ENCODE measurements at places on chromosomes 1 and 21.
A peak's percentile ranks its signal among the peaks of the same experiment; 100 is the strongest.

- DNase-seq: peak; percentile 42
These were observed 22.2 kb upstream of the HPDL start for GRCh38 chr1:45304311-45305081.

DNA sequence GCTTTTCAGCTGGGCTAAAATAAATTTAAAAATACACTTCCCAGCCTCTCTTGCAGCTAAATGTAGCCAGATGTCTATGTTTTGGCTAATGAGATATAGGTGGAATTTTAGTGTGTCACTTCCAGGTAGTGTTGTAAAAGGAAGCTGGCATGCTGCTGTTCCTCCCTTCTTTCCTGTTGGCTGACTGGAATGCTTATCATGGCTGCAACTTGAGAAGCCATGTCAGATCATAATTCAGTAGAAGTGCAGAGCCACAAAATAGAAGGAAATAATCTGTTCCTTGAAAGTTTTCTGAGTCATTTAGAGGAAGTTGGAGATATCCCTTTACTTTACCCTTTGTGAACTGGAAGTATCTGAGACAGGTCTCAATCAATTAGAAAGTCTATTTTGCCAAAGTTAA is 10.9 kb upstream of the RBM15 start:
- no peak for DNase-seq

- DNase-seq: no peak
These were observed 9.8 kb downstream of the ABCA4 start for GRCh38 chr1:94110946-94111740.

DNA sequence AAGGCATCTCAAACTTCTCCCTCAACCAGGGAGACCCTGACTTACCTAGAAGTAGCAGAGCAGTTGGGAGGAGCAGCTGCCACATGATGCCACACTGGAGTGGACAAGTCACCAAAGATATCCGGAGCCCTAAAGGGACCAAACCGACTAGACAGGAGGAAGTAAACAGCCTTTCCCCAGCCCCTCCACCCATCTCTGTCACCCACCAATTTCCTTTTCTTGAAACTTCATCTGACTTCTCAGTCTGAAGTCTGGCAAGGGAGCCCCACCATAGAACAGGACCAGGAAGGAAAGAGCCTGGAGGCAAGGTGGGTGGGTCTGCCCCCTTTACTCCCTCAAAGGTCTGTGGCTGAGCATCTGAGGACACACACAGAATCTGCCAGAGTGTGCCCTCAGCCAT is at the start of gene FCGR3A:
TSS of gene FCGR3A (minus strand) at position 167 of the 400 bp plus-strand sequence. CDS start at position 85, 82 bp downstream.
- DNase-seq: no peak

DNA sequence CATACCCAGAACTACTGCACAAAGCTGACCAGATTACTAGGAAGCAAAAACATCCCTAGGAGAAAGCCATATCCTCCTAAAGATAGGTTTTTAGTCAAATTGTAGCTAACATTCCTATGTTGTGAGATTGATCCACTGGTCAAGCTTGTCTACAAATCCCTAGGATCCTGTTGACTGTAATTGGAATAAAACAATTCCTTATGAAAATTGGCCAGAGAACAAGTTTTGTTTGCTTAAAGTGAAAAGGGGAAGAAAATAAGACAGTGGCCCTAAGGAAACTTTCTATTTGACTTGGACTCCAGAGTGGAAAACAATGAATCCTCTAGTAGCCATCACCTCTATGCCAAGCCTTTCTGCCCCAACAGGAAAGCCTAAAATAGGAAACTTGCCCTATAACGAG is 645.2 kb upstream of the USP24 start:
- DNase-seq: no peak

- peak; percentile 15 for DNase-seq
These were observed 6.4 kb downstream of the TCHH start for GRCh38 chr1:152108882-152109222.

DNA sequence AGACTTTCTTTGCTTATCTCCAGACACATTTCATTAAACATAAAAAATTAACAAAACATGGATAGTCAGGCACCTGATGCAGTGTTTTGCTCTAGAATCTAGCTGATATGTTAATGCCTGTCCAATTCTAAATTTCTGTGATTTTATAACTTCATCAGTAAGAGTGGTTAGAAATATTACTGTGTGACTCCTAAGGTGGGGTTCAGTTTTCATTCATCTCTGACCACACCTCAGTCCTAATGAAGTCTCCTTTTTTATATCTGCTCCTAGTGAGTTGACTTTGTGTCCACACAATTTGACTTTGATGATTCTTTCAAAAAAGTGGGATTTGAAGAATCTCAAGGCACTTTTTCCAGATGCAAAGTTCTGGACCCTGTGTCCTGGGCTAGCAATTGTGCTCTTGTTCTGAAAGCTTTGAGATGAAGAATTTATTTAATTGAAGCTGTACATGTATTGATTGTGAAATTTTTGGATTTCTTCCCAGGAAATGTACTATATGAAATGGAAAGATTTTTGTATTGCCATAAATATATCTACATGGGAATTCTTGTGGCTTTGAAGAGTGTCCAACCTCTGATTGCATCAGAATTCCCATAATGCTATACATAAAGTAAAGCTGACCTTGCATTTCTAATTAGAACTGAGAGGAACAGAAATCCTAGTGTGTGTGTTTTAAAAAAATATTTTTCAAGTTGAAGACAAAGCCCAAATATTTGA is 111.2 kb downstream of the GIPC2 start:
- no peak for DNase-seq

DNA sequence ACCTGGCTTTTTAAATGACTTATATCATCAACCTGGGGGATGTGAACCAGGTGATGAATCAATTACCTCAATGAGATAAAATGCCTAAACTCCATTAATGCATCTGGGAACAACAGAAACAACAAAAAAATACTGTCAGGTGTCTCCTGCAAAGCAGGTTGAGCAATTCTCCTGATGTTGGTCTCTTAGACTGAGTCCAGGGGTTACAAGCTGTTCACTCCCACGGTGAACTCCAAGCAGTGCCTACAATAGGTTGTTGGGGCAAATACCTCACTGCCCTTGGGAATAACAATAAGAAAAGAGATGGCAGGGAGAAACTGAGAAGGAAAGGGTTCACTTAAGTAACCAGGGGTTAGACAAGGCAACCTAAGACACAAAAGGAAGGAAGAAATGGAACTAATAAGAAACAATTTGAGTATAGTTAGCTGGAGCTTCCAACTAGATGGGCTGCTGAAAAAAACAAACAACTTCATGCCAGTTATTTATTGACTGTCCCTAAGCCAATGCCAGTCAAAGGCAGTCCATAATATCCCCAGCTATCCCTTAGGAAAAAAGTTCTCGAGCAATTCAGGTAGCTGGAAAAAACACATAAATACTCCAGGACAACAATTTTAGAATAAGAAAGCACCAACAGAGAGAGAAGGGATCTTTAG is 97.6 kb upstream of the MAGI3 start:
- DNase-seq: peak; percentile 90

DNA sequence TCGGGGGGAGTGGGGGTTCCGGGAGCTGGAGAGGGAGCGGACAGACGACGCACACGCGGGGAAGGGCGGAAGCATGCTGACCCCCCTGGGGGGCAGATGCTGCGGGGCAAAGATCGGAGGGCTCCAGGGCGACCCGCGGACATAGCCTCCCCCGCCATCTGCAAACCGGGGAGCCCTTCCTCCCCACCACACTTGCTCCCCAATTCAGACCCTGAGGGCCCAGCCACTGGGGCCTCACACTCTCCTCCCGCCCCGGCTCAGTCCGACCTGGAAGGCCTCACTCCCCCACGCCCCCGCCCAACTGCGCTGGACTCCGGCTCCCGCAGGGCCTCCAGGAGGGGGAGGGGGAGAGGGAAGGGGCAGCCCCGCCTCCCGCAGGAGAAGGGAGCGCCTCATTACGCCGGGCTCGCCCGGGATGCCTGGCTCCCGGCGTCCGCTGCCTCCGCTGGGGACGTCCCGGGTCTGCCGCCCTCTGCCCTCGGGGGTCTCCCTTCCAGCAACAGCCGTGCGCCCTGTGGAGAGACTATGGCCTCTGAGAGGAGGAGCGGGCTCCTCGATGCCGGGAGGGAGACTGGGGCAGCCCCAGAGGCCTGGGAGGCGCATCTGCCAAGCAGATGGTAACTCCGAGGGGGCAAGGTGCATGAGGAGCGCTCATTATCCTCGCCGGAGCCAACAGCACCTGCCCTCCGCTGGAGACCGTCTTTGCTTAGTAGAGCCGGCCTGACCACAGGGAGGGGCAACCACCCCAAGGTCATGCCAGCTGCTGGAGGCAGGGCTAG is 636 bp upstream of the CAMK2N1 start:
- DNase-seq: peak; percentile 88

GRCh38 chr1:1005774-1006304 is 5.9 kb upstream of the HES4 start:
- DNase-seq: no peak

DNA sequence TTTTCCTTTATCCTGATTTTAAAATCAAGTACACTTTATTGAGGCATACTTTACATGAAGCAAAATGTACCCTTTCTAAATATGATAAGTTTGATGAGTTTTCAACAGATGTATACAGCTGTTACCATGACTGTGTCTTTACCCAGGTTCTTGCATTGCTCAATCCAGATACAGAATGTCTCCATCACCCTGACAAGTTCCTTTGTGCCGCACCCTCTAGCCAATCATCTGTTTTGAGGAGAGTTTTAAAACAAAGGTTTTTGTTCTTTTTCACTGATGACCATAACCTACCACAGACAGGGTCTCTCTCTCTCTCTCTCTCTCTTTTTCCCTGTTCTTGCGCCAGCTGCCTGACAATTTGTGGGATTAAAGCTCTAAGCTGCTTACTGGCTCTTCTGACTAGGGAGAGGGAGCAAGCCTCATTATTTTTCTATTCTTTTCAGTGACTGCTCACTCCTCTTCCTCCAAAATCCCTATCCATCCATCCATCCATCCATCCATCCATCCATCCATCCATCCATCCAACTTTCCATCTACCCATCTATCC is 1.2 kb upstream of the KCNE1 start:
- no peak for DNase-seq

DNA sequence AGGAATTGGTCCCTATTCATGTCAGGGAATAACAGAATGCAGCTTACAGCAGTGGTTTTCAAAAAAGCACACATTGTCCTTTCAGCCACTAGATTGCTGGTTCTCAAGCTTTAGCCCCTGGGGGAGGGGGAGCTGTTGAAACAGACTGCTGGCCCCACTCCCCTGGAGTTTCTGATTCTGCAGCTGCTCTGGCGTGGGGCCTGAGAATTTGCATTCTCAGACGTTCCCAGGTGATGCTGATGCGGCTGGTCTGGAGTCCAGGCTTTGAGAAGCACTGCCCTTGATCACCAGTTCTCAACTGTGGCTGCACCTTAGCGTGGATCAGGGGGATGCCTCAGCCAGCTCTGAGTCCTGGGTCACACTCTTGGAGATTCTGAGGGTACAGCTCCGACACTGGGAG is 62.7 kb upstream of the LAPTM5 start:
- no peak for DNase-seq

- DNase-seq: no peak
These were observed 683.3 kb upstream of the CXADR start for GRCh38 chr21:16829532-16829931.

DNA sequence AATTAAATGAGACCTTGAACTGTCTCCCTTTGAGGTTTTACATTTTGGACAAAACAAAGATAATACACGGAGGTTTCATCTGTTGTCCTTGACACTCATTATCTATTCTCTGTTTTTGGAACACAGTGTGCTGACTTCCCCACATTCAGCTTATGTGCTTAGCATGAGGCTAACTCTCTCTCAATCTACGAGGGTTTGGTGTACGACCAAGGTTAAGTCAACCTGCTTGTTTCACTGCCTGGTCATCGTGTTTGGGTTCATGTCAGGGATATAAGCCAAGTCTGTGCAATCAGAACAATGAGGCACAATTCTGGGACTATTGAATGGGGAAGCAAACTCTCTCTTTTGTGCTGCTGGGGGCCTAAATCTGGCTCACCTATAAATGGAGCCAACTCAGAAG is 328.5 kb upstream of the USP25 start:
- no peak for DNase-seq

DNA sequence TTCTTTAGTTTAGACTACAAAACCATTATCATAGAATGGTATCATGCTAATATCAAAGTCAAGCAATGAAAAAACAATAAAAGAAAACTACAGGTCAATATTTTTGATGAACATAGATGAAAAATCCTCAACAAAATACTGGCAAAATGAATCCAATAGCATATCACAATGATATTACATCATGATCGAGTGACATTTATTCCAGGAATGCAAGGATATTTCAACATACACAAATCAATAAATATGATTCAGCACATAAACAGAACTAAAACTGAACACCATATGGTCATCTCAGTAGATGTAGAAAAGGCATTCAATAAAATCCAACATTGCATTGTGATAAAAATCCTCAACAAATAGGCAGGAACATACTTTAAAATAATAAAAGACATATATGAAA is 1657.7 kb downstream of the KCNT2 start:
- no peak for DNase-seq

DNA sequence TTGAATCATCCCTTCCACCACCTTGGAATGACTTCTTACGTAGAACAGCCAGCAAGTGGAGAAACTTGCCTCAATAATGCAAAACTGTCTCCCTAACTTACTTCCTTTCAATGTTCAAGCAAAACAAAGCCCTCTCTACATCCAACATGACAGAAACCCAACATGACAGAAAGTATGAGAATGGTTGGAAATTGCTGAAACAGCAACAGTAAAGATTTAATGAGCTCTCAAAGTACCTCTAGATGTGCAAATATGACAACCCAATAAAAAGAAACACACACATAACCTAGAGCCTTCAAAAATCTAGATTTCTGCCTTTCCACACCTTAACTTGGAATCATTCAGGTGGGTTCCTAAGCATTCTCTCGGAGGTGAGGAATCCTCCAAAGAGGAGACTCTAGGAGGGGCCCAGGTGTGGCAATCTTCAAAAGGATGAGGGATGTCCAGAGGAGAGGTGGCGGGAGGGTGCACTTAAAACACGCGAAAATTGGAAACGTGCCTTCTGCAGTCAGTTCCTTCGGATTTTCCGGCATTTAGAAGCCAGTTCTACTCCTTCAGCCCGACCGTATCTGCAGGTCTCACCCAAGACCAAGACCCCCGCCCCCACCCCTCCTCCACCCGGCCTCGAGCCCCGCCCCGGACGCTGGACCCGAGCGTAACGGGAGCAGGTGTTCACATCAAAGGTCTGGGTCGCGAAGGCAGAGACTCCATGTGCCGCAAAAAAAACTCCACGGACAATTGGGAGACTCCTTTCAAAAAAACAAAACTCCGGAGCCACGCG is 996 bp upstream of the MGST3 start:
- DNase-seq: no peak

- DNase-seq: no peak
These were observed 130.1 kb downstream of the TGFB2 start for GRCh38 chr1:218475275-218475674.

DNA sequence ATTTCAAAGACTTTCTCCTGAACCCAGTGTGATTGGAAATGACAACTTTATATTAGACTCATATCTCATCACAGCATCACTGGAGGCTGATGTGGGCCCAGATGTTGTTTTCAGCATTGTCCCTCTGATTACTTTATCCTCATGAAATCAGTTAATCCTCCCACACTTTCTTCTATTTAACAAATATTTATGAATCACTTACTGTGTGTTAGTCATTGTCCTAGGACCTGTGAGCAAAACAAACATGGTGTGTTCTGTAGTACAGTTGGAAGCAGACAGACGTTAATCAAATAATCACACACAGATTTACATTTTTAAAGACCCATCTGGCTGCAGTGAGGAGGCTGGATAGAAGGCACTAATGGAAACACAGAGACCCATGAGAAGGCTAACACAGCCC is 383.7 kb downstream of the PRDM2 start:
- DNase-seq: no peak

All from small intestine (tissue), 16 donors.